Naive B cell (primary cell): ENCODE measurements at places on chromosomes 7 and 10. TPM values are rescaled to one million over a fixed set of nuclear protein-coding genes. Genes with fewer than 3 reads are reported as not detected.

The UTF1 gene
- polyA plus RNA-seq: not detected

The SEPHS1 gene
- 18.9 TPM for polyA plus RNA-seq

The CHRM2 gene
- polyA plus RNA-seq: not detected

The CYP2C8 gene
- polyA plus RNA-seq: not detected

The MYL10 gene
- polyA plus RNA-seq: not detected

The IFIT1 gene
- 1.2 TPM for polyA plus RNA-seq

The EMX2 gene
- polyA plus RNA-seq: not detected

The CYP3A7 gene
- polyA plus RNA-seq: not detected

The GARS1 gene
- 46.9 TPM for polyA plus RNA-seq

The STEAP1B gene
- polyA plus RNA-seq: 37.3 TPM

The KCNH2 gene
- 0.29 TPM for polyA plus RNA-seq

The KAZALD1 gene
- not detected for polyA plus RNA-seq
